ENCODE measurements at places on chromosomes 7 and 10.

DNA sequence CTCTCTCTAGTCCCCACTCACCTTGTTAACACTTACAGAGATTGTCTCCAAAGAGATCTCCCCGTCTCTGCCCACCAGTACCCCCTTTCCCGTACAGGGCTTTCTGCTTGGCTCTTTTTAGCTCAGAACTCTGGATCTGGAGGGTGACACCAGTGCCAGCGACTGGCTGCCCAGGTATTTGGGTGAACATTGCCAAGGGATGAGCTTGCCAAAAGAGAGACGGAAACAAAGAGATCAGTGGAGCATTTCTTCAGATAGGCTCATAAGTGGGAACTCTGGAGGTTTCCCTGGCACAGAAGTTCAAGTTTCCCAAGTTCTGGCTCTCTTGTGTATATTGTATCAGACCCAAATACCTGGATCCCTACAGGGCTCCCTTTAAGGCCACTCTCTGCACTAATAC, 30.0 kb downstream of the STRIP2 start:
- no peak for DNase-seq

DNA sequence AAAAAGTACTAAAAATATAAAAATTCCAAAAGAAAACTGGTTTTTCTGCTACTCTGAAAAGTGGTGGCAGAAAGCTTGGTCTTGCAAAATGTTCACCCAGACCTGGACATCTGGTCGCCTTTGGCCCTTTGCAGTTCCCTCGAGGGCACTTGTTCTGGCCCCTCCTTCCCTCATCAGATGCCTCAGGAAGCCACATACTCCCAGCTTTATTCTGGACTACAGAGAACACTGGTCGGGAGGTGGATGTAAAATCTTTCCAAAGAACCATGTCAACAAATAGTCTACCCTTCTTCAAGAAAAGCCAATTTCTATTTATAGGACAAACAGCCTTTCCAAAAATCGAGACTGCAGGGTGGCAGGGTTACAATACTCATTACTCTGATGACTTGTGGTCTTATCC, 726.1 kb downstream of the TNS3 start:
- no peak for DNase-seq

DNA sequence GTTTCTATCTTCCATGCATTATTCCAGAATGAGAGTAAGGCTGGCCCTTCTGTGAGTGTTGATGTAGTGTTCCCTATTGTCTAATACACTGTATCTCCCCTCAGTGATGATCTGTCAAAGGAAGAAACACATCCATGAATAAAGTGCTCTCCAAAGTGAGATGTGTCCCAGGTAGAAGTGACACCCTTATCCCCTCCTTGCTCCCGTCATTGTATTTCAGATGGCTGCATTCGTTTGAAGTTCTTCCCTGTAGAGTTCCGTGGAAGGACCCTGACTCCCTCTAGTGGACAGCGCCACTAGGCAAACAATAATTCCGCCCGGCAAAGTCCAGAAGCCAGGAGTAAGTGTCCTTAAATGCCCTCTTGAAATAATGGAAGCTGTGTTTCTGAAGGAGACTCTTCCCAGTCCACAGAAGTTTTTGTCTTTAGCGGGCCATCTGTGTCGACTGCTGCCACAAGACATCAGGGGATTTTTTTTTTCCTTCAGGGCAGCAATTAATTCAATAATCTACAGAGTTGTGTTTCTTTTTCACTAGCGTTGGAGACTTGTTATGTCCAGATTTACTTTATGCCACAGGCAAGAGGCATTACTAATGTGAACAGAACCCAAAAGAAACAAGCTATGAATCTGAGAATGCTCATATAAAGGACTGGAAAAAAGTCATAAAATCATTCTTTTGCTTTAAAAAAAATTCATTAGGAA, 64.6 kb downstream of the THNSL1 start:
- peak; percentile 96 for DNase-seq

- no peak for DNase-seq
These were observed 3.3 kb downstream of the CRYGN start for GRCh38 chr7:151436446-151437158.

DNA sequence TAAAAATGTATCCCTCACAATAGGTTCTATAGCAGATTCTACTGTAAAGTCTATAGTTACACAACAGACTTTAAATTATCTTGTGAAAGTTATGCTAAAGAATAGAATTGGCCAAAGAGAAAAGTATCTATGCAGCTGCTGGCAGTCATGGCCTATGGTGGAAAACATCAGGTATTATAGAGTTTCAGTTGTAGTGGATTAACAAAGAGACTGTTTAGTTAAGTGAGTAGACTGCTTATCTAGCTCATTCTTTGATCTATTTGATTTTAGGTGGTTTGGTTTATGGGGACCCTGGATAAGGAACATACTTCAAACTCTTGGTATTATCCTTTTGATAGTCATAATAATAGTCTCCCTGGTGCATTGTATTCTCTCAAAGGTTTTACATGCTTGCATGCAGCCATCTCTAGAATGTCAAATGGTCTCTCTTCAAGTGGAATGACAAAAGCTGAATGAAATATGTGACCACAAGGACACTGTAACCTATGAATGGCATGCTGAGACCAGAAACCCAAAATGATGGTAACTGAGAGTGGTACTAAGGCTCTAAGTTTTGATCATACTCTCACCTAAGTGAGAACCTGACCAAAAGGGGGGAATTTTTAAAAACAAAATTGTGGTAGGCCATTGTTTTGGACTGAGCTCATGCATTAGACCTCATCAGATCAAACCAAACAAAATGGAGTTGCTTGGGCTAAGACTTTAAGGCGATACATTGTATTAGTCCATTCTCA, 54.9 kb upstream of the NAMPT start:
- no peak for DNase-seq

GRCh38 chr7:14023838-14024237, 34.4 kb upstream of the ETV1 start:
- no peak for DNase-seq

DNA sequence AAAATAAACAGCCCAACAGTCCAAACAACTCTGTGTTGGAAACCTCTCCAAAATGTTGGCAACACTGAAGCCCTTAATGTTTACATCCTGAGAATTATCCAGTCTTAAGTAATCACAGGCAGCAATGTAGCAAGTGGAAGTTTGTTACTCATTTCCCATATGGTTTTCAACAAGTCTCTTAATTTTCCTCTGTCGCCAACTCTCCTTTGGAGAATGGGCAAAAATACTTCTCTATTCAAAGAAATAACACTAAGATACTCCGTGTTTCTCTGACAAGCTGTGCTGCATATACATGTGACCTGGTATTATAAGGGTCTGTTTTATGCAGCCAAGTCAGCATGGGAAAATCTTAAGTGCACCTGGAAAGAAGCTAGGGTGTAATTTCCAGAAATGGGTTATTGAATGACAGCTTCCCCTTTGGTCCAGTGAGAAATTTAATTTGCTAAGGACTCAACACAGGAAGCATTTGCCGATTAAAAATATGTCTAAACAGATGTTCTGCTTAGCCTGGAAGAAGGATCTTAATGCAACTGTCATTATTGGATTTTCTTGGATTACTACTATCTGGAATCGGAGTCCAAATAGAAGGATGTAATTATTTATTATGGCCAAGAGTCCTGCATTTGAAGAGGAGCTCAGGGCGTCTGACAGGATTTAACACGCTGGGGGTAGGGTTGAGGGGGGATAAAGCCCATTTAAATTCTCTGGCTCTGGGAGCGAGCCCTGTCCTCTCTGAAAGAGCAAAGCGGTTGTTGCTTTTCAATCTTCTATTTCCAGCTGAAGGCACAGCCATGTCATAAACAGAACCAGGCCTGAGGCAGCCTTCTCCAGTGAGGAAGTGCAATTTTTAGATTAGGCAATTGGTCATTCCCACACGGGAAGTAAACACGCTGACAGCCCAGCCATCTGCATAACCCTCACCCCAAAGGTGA, 73.1 kb downstream of the TLL2 start:
- no peak for DNase-seq

DNA sequence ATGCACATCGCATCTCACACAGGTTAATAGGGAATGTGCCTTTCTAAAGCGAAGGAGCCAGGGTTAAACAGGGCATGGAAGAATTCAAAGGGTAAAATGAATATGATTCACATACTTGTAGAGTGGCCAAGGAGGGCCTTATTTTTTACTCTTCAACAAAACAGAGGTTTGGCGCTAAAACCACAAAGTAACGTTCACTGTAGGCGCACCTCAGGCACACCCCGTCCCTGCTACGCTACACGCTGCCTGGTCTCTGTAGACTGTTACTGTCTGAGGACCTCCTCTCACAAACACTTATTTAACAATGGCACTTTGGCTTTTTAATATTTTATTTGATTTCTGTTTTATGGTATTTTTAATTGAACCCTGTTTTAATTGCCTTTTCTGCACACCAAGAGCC, 462.1 kb upstream of the GALNT17 start:
- no peak for DNase-seq

- no peak for DNase-seq
These were observed 98.1 kb upstream of the RSU1 start for GRCh38 chr10:16915300-16915699.

GRCh38 chr10:17115683-17116082, 13.9 kb downstream of the CUBN start:
- no peak for DNase-seq

DNA sequence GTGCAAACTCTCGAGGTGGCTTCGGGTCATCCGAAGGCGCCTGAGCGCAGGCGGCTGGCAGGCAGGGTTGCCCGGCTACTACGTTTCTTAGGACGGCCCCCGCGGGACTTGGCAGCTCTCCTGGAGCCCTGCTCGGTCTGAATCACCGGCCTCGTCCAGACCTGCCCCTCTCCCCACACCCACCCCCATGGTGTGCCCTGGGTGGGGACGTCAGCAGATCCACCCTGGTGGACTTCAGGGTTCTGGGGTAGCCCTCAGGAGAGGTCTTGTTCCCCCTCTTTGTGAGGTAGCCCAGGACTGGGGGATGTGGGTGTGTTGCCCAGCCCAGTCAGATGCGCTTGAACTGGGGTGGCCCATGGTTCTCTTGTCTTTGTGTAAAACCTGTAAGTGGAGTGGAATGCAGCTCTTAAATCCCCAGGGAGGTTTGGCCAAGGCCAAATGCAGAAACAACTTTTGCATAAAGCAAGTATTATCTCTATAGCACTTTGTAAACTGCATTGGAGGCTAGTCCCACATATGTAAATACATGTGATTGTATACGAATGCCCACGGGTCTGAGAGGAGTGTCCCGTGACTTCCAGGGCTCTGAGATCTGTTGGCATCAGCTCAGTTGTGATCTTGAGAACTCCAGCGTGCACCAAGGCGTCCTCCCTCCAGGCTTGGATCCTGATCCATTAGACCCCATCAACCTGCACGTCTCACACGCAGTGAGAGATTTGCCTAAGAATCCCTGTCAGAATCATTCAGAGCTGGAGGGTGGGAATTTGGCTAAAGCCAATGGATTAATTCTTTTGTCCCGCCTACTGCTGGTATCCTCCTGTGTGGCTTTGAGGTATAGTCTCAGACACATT, 1.8 kb downstream of the PFKFB3 start:
- no peak for DNase-seq

DNA sequence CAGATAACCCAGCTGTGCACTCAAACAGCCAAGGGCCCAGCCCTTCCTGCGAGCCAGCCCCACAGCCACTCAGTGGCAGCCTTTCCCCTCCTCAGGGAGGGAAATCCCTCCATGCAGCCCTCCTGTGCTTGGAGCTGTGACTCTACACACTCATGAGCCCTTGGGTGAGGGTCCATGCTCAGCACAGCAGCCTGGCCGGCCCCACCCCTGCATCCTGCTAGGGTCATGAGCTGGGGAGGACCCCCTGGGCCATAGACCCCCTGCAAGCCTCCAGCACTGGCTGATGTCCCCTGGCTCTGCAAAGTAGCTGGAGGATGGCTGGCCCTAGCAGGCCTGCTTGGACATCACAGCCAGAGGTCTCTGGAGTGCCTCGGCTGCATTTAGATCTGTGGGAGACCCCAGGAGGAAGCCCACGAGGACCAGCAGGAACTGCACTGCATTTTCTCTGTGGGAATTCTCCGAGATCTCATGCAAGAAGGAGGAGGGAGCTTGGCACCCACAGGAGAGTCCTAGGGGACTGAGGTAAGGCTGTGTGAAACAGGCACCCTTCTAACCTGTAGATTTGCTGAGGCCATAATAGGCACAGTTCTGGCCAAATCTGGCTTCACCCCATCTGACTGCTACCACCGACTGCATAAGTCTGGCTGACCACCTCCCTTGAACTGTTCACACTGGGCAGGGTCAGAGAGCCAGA, 17.4 kb downstream of the TMEM273 start:
- DNase-seq = no peak

DNA sequence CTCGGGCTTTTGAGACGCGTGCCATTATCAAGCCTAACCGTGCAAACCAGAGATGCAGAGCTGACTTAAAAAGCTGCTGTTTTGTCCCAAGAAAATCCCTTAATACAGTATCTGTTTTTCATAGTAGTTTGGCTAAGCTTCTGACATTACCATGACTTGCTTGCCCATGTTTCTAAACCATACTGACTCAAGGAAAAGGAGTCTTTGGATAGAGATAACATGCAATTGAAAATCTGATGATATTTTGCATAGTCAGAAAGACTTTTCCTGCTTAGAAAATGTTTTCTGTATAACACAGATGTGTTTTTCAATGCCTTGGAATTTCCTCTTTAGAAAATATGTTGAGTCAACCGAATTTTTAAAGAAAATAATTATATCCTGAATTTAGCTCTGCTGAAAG, 21.5 kb upstream of the AKR1E2 start:
- no peak for DNase-seq

DNA sequence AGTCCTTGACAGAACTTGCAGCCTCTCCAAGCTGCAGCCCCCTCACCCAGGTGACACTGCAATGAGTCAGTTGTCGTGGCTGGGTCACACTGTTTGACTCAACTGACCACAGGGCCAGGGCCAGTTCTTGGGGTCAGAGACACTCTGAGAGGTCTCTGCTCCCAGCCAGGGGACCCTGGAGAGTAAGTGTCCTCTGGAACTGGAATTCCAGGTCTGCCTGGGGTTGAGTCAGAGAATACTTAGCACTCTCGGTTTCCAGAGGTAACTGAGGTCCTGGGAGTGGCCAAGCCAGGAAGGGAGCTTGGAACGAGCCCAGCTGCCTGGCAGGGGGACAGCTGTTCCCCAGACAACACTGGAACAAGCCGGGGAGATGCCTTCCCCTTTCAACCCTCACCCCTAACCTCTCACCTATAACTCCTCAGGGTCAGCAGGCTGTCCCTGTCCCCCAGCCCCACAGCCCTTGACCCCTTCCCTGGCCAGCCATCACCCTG, 2.2 kb upstream of the MYL10 start:
- peak; percentile 79 for DNase-seq

- DNase-seq = no peak
These were observed 418.6 kb upstream of the NPVF start for GRCh38 chr7:25646726-25647413.

DNA sequence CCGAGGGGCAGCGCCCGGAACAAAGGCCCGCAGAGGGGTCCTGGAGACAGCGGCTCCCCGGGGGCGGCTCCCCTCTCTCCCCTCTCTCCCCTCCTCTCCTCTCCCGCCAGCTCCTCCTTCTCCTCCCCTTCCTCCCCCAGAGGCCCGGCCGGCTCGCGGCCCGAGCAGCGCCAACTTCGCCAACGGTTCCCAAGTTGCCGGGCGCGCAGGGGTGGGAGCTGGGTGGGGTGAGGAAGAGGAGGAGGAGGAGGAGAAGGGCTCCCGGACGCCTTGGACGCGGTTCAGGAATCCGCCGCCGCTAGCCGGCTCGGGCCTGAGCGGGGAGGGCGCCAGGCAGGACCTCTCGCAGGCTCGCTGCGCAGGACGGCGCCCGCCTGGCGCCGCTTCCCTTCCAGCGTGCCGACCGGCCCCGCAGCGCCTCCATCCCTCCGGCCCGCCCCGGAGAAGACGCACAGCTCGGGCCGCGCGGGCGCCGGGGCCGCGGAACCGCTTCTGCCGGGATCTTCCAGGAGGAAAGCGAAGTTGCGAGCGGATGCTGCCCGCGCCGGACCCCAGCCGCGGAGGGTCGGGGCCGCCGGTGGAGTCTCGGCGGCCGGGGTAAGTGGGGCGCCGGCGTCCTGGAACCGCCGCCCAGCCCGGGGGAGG, at the start of gene CHST3:
Gene CHST3 (plus strand): TSS at position 298 of the 645 bp plus-strand sequence. CDS start 41,448 bp downstream, outside the sequence.
- peak; percentile 62 for DNase-seq

GRCh38 chr10:130380056-130380455, 243.9 kb downstream of the GLRX3 start:
- no peak for DNase-seq
